CD4-positive, alpha-beta T cell treated with Interleukin-17A for 4 hours (primary cell): ENCODE measurements at places on chromosomes 1 and 21.

DNA sequence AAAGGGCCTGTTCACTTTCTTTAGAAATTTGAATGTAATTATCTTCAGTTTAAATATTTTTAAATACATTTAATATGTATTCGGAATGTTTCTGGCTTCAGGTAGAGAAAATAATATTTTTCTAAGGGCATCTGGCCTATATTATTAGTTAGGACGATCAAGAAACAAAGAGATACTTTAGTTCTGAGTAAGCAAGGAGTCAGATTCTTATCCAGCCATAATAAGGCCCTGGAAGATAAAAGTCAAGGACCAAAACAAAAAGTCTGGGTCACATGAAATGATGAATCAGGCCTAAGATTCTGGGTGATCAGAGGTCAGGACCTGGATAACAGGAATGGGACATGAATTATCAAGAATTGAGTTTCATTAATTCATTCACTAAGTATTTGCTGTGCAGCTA, 6.3 kb downstream of the PHC2 start:
- no peak for DNase-seq

DNA sequence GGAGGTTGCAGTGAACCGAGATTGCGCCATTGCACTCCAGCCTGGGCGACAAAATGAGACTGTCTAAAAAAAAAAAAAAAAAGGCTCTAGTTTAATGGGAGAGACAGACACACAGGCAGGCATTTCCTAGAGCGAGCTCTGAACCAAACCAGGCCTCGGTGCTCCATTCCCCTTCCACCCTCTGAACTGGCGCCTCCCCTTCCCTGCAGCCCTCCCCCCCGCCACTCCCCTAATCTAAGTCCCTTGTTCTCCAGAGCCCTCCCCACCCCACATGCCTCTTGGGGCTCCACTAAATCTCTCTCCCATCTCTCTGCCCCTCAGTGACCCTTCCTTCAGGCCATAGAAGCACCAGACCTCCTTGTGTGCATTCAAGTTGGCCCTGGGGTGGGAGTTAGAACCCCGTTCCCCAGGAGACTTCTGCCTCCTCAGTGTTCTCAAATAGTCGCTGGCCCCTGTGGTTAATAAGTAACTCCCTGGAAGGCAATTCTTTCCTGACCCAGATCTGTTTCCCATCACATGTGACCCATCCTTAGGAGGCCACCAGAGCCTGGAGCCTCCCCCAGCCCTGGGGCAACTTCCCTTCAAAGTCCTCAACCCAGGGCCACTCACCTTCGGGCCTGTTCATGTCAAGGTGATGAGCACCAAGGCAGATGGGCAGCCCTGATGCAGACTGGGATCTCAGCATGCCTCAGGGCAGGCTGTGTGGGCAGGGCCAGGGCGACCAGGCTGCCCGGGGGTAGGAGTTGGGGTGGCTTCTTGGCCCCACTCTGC, 42.6 kb upstream of the EPB41 start:
- DNase-seq, result no peak

DNA sequence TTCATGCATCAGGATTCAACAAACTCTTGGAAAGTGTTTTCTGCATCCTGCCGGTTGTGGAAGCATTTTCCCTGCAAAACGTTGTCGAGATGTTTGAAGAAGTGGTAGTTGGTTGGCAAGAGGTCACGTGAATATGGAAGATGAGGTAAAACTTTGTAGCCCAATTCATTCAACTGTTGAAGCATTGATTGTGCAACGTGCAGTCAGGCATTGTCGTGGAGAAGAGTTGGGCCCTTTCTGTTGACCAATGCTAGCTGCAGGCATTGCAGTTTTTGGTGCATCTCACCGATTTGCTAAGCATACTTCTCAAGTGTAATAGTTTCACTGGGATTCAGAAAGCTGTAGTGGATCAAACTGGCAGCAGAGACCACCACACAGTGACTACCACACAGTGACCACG, 57.0 kb upstream of the PRDM2 start:
- DNase-seq, result no peak

GRCh38 chr21:42560517-42561179, 47.0 kb downstream of the SLC37A1 start:
- DNase-seq, result no peak

DNA sequence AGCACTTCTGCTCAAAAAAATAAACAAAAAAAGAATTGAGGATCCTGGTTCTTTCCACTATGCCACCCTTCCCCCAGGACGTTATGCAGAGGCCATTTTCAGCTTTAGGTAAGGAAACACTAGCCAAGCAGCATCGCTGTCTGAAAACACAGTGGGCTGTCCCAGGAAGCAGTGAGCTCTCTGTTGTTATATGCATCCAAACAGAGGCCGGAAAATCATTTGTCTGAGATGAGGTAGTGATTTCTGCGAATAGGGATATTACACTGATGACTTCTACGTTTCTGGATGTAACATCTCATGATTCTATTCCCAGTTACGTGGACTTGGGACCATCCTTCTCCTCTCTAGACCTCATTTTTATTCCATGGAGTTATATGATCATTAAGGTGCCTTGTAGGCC, 137.2 kb downstream of the OMA1 start:
- no peak for DNase-seq

DNA sequence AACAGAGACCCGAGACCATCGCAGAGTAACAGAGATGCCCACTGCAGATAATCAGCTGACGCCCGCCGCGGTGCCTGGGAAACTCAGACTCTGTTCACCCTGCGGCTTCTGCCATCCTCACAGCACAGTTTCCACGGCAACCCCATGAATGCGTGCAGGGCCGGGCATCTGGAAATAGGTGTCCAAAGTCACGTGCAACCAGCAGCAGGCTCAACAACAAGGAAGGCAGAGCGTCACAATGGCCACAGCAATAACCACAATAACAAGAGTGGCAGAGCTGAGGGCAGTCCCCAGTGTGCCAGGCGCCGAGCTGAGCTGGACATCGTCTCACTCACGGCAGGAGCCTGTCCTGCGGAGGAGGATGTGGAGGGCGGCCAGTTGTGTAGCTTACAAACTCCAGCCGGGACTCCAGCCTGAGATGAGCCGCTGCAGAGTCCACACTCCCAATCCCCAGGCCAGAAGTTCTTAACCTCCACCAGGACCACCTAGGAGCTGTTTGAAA, 102.0 kb downstream of the CRYAA start:
- no peak for DNase-seq

- DNase-seq, result no peak
Measured at GRCh38 chr1:205748403-205749233, 1.4 kb downstream of the NUCKS1 start.

DNA sequence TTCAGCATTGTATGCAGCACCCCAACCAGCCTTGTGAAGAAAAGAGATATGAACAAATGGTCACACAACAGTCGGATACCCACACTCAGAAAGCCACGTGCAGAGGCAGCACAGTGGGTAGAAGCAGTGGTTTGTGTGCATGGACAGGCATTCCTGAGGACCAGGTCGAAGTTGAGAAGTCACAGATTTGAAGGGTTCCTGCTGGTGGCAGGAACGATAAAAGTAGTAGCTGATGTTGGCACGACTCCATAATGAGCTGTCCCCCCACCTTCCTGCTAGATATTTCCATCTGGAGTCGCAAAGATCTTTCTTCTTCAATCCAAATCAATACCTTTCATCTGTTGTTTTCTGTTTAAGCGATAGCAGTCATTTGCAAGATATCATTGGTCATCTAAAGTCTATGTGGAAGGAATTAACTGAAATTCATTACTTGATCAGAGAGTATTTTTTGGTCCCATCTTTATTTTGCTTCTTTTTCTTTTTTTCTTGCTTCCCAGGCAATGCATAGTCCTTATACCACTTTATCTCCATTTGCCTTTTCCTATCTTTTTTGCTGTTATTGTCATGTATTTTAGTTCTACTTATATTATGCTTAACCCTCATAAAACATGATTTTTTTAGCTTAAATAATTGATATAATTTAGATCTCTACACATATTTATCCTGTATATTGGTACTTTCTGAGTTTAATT, 176.4 kb downstream of the DHRS3 start:
- no peak for DNase-seq

DNA sequence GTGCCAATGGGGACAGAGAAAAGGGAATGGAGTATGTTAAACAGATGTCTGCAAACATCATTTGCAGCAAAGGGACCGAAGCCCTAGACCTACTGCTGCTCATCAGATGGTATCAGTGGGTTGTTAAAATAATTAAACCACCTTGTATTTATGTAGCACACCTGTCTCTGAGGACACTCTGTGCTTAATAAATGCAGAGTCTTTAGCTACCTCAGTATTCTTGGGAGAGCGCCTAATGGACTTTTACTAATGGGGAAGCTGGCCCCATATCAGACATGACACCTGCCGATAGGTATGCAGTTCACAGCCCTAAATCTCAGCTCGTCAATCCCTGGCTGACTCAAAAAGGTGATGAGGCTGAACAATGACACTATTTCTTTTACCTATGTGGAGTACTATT, 54.4 kb downstream of the SYT6 start:
- DNase-seq, result no peak

DNA sequence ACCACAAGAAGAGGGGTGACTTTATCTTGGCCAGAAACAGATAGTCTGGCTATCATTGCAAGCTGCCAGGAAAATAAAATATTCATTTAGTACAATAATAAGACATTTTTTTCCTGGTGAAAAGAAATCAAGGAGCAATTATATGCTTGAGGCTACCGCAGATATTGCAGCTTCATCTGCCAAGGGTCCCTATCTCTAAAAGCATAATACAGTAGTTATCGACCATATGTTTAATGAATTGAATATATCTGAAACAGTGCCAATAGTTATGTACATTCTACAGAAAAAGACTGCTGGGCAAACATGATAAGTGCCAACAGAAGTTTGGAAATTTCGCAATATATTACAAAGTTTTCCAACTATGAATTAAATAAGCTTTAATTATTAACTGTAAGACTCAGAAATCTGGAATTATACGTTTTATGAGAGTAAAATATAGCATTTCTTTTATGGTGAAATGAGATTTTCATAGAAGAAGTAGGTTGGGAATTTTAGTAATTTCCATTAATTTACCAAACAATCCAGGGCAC, 561.1 kb upstream of the ZP4 start:
- no peak for DNase-seq

DNA sequence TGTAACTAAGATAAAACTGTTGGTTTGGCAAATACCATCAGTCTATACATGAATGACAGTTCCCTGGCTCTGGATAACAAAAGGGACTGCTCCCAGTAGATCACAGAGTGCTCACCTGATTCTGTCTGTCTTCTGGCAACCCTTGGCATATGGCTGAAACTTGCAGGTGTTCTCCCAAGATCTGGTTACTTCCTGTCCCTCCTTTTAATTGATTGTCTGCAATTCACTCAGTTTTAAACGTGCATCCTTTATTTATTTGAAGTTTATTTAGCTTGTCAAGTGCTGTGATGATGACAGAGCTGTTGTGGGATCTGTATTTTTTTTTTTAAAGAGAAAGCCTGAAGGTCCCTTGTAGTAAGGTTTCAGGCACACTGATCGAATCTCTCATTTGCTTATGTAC, 3.4 kb downstream of the KCNA3 start:
- no peak for DNase-seq

- DNase-seq, result no peak
Measured at GRCh38 chr21:28991861-28992525, 684 bp downstream of the LTN1 start.

GRCh38 chr1:203799971-203800370, 4.5 kb downstream of the ZBED6 start:
- no peak for DNase-seq

GRCh38 chr1:14620941-14621340, 22.5 kb downstream of the KAZN start:
- no peak for DNase-seq

- no peak for DNase-seq
Measured at GRCh38 chr1:7524341-7525337, 246.5 kb upstream of the VAMP3 start.

- no peak for DNase-seq
Measured at GRCh38 chr1:31523769-31524168, 52.5 kb upstream of the TINAGL1 start.

GRCh38 chr21:23162198-23162946, 2164.2 kb downstream of the NCAM2 start:
- no peak for DNase-seq

DNA sequence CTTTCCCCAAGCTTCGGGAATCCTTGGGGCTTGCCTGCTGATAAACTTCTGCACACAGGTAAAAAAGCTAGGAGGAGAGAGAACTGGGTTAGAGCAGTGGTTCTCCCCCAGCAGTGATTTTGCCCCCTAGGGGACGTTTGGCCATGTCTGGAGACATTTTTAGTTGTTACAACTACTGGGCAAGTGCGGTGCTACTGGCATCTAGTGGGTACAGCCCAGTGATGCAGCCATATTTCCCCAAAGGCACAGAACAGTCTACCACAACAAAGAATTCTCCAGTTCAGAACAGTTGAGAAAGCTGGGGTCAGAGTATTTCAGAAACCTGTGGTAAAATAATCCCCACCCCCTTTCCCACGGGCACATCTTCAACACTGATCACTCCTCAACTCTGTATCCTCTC, 41.3 kb downstream of the LRRC71 start:
- peak; percentile 23 for DNase-seq

- DNase-seq, result no peak
Measured at GRCh38 chr1:232766241-232766890, 38.9 kb upstream of the MAP10 start.

DNA sequence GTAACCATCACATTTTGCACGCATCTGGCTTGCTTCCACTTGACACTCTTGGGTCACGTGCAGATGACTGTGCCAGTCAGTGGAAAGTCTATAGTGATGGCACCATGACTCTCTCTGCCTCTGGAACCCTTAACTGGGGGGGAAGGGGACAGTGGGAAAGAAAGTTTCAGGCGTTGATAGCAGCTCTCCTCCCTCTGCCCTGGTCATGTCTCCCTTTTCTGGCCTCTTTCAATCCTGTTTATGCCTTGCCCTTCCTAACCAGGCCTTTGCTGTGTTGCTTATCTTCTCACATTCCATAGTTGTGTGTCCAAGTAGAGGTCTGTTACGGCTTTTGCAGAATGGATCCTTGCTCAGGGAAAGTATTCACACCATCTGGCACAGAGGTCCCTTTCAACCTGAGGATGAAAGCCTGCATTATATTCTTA, 93.5 kb downstream of the NRDC start:
- no peak for DNase-seq

GRCh38 chr1:247914941-247915662, 5.0 kb upstream of the OR2T8 start:
- no peak for DNase-seq

- DNase-seq, result no peak
Measured at GRCh38 chr1:162361349-162361748, 15.3 kb downstream of the SPATA46 start.

DNA sequence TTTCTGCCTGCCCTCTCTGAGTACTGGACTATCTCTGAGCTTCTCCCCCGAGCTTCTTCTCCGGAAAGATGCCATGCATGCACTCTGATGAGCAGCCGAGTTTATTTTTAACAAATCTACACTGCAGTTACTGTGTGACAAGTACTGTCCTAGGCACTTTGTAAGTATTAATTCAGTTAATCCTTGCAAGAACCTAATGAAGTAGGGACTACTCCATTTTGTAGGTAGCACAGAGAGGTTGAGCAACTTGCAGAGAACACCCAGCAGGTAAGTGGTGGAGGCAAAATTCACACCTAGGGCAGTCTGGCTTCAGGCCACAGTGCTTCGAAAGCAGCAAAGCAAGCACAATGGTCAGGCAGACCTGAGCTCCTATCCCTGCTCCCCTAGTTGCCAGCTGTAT, 3.8 kb upstream of the TAL1 start:
- DNase-seq, result no peak
